ENCODE measurements at places on chromosomes 5 and 9.

DNA sequence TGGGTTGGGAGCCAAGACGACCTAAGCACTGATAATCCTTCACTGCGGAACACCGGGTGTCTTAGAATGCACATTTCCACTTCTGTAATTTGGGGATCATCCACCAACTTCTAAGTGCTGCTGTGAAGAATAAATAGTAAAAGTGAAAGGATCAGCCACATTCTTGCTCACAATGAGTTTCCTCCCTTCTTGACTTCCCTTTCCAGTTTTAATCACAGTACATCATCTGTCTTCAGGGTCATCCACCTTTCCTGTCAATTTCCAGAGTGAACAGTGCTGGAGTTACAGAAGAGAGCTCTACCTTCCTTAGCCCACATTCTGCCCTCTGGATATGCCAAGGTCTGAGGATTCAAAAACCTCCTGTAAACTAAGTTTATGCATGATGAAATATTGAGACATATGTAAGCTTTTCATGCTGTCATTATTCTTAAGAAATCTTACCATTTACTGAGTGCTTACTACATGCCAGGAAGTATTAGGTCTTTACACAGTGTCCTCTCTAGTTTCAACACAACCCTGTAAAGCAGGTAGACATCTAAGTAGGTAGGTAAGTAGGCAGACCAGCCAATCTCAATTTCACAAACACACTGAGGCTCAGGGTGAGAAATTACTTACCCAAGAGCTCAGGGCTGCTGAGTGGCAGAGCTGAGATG is 105.2 kb downstream of the CDK5RAP2 start:
- H3K27ac ChIP-seq, result no peak overlapping the region
- peaks cover 4% of the 10 kb centered on the region for H3K4me1 ChIP-seq
- peaks cover 97% of the 10 kb centered on the region for H3K36me3 ChIP-seq
- H3K4me3 ChIP-seq, result no peak overlapping the region

GRCh38 chr9:113598451-113598850 is 134.9 kb downstream of the RGS3 start:
- H3K27me3 ChIP-seq, result no peaks in the 10 kb centered on the region
- no peak overlapping the region for H3K4me3 ChIP-seq
- H3K4me1 ChIP-seq, result peaks cover 5% of the 10 kb centered on the region
- DNase-seq, result no peak
- no peak overlapping the region for H3K27ac ChIP-seq
- H3K36me3 ChIP-seq, result no peaks in the 10 kb centered on the region

DNA sequence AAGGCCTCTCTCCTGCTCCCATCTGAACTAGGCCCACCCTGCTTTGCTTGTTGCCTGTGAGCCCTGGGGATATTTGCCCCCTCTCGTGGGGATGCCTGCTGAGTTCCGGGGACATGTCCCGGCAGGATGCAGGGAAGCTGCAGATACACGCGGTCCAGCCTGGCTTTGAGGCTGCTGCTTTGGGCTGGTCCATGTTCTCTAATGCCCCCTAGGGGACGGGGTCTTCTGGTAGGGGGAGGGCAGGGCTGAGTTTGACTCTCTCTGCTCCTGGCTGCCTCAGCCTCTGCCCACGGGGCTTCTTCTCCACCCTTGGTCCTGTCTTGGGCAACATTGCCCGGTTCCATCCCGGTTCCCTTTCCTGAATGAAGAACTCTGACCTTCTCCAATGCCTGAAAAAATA is 84.9 kb upstream of the ASS1 start:
- no peak for DNase-seq
- no peaks in the 10 kb centered on the region for H3K27me3 ChIP-seq
- no peak overlapping the region for H3K27ac ChIP-seq
- H3K4me1 ChIP-seq, result no peaks in the 10 kb centered on the region

DNA sequence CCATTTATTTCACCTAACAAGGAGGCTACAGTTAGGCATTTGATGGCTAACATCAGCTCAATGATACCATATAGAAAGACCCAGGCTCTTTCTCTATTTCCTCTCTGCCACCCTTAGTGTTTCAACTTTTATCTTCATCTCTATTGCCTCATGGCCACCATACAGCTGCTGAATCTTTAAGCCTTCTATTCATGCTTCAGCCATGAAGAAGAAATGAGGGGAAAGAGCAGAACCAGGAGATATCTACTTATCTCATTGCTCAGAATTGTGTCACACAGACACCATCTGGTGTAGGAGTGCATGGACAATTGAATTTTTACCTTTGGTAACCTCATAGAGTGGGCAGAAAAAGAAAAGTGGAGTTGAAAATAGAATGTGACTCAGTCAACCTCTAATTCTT is 6.7 kb downstream of the GAPT start:
- H3K27me3 ChIP-seq, result no peaks in the 10 kb centered on the region
- no peak overlapping the region for H3K27ac ChIP-seq
- H3K4me3 ChIP-seq, result no peak overlapping the region
- peaks cover 19% of the 10 kb centered on the region for H3K4me1 ChIP-seq
- DNase-seq, result no peak

GRCh38 chr5:154419236-154419635 is 26.6 kb upstream of the SAP30L start:
- peaks cover 6% of the 10 kb centered on the region for H3K4me1 ChIP-seq
- no peak overlapping the region for H3K27ac ChIP-seq

- H3K27ac ChIP-seq, result no peak overlapping the region
- H3K4me3 ChIP-seq, result no peak overlapping the region
- DNase-seq, result no peak
- H3K4me1 ChIP-seq, result peaks cover 18% of the 10 kb centered on the region
- no peaks in the 10 kb centered on the region for H3K36me3 ChIP-seq
Measured at GRCh38 chr9:137470785-137471184, 11.7 kb upstream of the NSMF start.

DNA sequence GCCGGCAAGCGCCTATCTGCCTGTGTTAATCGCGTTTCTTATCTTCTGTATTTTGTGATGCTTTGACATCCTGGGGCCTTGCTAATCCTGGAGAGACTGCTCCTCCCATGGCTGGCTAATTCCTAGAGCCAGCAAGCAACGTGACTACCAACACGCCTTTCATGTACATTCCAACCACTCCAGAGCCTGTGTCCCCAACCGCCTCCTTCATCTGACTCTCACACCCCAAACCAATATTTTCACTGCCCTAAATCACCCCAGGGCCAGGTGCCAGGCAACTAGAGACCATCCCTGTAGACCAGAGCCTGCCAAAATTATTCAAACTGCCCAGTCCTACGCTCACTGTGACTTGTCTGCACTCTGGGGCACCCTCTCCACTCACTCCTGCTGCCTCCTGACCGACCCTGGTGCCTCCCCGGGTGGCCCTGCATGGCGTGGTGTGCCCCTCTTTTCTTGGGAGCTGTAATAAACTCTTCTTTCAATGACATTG is 50.5 kb upstream of the COL5A1 start:
- peaks cover 2% of the 10 kb centered on the region for H3K27me3 ChIP-seq
- no peaks in the 10 kb centered on the region for H3K4me1 ChIP-seq
- DNase-seq, result no peak
- H3K4me3 ChIP-seq, result no peak overlapping the region

GRCh38 chr5:91436241-91436640 is 53.1 kb upstream of the ARRDC3 start:
- H3K27me3 ChIP-seq, result no peaks in the 10 kb centered on the region
- DNase-seq, result no peak

DNA sequence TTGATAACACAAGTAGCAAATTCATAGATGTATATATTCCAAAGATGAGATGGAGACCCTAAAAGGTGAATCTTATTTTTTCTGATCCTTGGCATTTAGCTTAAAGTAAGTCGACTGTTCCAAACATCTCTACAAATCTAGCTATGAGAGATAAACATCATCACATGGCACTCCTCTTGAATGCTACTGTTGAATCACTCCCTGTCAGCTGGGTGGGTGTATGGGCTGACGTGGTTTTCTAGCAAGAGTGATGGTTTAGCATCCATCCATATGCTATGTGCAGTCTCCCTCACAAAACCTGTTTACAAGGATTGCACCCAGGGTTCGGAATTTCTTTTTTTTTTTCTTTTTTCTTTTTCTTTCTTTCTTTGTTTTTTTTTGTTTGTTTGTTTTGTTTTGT is 13.8 kb downstream of the ACO1 start:
- peaks cover 7% of the 10 kb centered on the region for H3K4me1 ChIP-seq
- no peaks in the 10 kb centered on the region for H3K27me3 ChIP-seq
- no peaks in the 10 kb centered on the region for H3K36me3 ChIP-seq
- H3K4me3 ChIP-seq, result no peak overlapping the region

GRCh38 chr5:140310434-140310833 is 7.5 kb upstream of the PFDN1 start:
- H3K4me1 ChIP-seq, result no peaks in the 10 kb centered on the region
- no peak for DNase-seq
- H3K27me3 ChIP-seq, result peaks cover 21% of the 10 kb centered on the region
- H3K27ac ChIP-seq, result no peak overlapping the region

DNA sequence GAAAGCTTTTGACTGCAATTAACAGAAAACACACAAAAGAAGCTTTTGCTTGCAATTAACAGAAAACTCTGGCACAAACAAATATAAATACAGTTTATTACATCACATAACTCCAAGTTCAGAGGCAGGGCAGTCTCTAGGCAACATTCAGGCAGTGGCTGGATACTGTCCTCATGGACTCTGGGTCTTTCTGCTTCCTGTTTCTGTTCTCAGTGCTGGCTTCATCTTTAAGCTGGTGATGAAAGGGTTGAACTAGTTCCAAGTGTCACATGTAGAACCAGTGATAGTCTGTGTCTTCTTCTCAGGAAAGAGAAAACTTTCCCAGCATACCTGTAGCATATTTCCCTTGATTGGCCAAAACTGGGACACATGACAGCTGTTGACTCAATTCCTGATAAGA is 222.6 kb upstream of the GLRA1 start:
- no peak for DNase-seq
- H3K27ac ChIP-seq, result no peak overlapping the region

Measured in naive thymus-derived CD8-positive, alpha-beta T cell (primary cell).